Activated naive CD4-positive, alpha-beta T cell treated with Interleukin-2 at 50 U/mL for 16 hours (primary cell): ENCODE measurements at places on chromosomes 6 and 20.

- DNase-seq: no peak
These were observed 38.2 kb downstream of the PYGB start for GRCh38 chr20:25285856-25286798.

DNA sequence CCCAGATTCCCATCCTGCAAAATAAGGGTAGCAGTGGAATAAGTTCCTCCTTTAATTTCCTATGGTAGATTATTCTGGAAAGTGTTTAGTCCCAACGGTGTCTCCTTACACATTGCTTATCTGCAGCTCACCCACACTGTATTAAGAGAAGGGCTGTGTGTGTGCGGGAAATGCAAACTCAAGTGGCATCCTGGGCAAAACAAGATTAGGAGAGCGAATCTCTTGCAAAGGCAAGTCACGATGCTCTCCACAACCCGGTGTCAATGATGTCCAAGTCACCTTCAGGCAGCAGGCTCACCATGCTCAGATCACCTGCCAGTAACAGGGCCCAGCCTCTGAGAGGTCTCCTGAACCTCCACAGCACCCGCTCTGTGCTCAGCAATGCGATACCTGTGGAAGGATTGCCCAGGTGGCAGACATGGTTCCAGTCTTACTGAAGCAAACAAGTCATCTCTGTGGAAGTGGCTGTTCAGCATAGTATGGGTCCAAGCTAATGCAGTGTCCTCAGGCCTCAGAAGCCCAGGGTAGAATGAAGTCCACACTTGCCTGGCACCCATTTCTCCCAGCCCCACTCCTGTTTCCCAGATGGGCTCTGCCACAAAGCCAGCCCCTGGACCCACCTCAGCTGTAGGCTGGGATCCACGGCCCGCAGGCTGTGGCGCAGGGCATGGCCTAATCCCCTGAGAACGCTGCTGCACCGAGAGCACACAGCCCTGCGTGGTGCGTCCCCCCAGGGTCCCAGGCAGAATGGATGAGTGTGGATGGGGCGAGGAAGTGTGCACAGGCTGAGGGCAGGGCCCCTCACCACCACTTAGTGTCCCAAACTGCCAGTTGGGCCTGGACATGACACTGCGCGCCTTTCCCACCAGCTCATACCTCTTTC, 101.2 kb downstream of the PXDC1 start:
- DNase-seq: no peak

DNA sequence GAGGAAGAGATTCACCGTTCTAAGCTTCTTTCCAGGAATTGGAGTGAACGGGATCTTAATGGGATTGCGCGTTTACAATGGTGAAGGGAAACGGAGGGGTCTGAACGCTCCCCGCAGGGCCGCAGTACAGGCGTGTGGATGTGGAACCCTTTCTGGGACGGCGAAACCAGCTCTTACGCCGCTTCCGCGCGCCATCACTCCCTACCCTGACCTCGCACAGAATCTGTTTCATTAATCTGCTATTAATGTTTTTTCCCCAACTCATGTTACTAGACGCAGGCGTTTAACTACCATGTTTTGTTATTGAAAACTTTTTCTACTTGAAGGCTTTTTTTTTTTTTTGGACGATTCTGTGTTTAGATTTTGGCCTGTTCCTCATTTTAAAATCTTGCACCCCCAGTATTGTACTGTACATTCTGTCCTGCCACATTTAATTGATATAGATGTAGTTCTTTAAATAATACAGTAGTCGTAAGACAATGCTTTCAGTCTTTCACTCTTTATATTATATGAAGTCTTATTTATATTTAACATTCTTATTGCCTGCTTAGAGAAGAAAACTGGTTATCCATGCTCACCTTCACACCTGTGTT, 696 bp upstream of the SUPT3H start:
- no peak for DNase-seq

GRCh38 chr6:321158-321438, 28.8 kb downstream of the DUSP22 start:
- no peak for DNase-seq

- no peak for DNase-seq
These were observed 30.4 kb downstream of the C6orf89 start for GRCh38 chr6:36916126-36916525.

GRCh38 chr6:44976677-44977641, 351.2 kb upstream of the RUNX2 start:
- DNase-seq: no peak

- no peak for DNase-seq
These were observed 148.4 kb upstream of the RIMS1 start for GRCh38 chr6:71737953-71738352.

GRCh38 chr6:53128842-53129241, 19.8 kb downstream of the GCM1 start:
- DNase-seq: no peak

GRCh38 chr6:32153564-32154513, at the start of gene PPT2:
Gene PPT2 (plus strand): TSS chr6:32154141. CDS start chr6:32154595, 454 bp downstream.
- DNase-seq: peak; percentile 67

GRCh38 chr6:112207131-112207530, 47.2 kb downstream of the LAMA4 start:
- no peak for DNase-seq

GRCh38 chr20:32823078-32823477, 3.3 kb downstream of the MAPRE1 start:
- DNase-seq: peak; percentile 18

DNA sequence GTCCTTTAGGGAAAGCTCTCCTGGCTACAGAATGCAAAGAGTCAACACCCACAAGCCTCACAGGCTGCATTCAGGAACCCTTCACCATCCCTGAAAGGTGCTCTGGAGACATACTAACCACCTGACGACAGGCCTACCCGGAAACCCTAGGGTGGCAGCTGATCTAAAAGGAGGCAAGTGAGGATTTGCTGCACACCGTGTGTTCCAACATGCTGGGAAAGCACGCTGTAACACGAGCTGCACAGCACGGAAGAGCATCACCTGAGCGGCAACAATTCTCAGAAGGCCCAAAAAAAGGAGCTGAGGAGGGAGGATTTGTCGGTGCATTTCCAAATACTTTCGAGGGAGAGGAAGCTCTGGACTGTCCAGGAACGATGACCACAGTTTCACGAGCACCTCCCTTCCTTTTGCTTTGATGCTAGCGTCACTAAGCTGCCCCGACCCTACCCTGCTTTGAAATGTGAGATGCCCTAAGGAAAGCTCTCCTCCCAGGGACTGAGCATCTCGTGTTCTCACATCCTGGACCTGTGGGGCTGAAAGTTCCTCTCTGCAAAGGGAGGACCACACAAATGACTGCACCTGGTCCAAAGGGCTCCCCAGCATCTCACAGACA, 87.0 kb downstream of the PPP1R3G start:
- no peak for DNase-seq

GRCh38 chr20:63752411-63753101, 13.0 kb downstream of the SLC2A4RG start:
- DNase-seq: no peak

GRCh38 chr6:74071214-74071613, 375.2 kb downstream of the CD109 start:
- no peak for DNase-seq

- DNase-seq: no peak
These were observed 678.1 kb downstream of the KIF16B start for GRCh38 chr20:15895126-15895525.

DNA sequence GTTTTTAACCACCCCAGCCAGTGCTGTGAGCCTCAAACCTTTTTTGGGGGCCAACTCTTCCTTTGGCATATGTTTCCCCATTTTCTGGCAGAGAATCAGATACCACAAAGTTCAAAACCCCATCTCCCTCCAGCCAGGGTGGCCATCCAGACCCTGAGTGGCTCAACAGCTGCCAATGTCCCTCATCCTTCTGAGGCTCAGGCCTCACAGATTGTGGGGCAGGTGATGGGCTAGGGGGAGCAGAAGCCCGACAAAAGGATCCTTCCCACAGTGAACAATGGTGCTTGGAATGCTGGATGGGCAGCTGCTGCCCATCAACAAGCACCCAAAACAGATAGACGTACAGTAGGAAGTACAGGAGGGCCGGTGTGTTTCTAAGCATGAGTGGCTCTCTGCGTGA, 42.6 kb upstream of the IL17A start:
- DNase-seq: no peak

- DNase-seq: no peak
These were observed 170.6 kb downstream of the TRMT11 start for GRCh38 chr6:126156973-126157372.

DNA sequence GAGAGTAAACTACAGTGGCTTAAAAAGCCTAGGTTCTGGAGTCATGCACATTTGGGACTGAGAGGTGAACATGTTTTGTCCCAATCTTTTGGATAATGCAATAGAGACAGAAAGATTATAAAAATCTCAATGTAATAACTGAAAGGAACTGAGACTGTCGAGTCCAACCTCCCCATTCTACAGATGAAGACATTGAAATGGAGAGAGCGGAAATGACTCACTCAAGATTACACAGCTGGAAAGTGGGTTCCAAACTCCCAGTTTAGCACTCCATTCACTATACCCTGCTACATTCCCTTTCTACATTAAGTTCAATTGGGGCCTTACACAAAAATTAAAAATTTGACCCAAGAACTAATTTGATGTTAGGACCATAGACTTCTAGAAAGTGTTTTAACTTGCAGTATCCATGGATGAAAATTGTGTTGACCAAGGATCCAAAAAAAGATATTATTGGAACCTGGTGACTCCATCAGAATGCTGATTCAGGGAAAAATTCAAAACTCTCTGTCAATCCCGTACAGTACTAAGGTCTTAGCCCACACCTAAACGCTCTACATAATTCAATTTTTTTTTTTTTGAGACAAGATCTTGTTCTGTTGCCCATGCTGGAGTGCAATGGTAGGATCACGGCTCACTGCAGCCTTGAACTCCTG, 1.5 kb upstream of the ILRUN start:
- DNase-seq: no peak

DNA sequence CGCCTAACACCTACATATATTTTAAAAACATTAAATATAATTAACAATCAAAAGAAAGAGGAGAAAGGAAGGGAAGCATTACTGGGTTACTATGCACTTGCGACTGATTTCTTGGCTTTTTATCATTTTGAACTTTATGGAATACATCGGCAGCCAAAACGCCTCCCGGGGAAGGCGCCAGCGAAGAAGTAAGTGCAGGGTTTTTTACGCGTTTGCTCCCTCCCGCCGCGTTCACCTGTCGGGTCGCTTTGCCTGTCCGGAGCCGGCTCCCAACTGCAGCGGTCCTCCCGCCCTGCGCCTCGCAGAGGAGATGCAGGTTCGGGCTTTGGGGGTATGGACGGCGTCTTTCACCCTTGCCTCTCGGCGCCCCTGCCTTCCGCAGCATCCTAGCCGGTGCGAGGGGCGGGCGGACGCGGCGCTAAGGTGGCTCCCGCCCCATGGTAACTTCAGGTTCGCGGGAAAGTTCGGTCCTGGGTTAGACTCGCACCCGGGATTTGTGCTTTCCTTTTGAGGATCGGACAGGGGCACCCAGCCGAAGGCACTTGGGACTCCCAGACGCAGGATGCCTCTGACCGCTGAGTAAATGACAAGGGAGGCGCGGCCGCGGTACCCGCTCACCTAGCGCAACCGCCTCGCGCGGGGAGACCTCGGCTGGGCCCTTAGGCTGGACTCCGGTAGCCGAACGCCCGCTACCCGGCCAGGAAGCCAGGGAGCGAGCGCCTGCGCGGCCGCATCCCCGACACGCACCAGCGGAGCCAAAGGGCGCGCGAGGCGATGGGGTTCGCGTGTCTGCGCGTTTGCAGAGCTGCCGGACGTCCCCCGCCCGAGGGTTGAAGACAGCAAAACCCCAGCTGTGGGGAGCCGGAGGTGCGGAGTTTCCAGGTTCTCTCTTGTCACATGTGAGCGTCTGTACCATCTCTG, 891 bp downstream of the RSPO3 start:
- DNase-seq: no peak

DNA sequence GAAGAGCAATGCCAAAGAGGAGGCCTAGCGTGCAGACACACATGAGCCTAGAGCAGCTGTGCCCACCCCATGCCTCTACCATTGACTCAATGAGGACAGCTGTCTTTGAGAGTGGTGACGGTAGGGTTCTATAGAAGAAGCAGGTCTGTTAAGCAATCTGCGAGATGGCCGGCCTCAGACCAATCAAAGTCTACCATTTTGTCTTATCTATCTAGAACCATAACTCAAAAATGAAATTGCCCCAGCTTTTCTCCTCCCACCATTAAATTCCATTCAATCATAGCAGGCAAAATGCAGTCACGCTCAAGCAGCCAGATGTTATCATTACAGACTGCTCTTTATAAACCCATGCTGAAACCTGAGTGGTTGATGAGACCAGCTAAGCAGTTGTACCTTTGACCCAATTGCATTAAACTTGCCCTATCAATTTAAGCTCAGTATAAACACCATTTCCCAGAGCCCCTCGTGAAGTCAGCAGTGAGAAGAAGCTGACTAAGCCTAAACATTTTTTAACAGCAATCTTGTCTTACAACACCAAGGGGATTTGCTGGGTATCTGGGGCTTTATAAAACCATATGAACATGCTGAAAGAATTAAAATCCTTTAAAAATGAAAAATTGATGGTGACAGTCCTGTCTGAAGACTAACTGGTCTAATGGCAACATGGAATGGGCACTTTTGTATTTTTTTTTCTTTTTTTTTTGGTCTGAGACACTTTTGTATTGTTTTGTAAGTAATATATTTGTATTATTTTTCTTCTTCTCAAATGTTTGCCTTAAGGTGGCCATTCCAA, 57.5 kb downstream of the FOXC1 start:
- DNase-seq: no peak

- no peak for DNase-seq
These were observed 144.9 kb downstream of the AIG1 start for GRCh38 chr6:143205585-143205984.

DNA sequence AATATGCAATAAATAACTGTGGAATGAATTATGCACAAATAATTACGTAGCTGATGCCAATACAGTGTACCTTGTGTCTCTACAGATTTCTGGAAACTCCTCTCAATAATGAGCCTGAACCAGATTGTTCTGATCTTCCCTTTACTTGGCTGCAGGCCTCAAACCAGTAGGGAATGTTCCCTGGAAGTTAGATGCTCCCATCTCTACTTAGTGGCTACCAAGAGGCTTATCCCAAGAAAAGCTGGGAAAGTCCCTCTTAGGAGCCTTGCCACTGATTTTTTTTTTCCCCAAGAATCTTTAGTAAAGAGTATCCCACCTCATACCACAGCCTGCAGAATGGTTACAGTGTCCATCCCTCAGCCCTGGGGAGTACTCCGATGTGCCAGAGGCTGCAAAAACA, 702.1 kb downstream of the RFPL4B start:
- no peak for DNase-seq
